Chondrocyte (in vitro differentiated cells): ENCODE measurements at places on chromosomes 4 and X.

DNA sequence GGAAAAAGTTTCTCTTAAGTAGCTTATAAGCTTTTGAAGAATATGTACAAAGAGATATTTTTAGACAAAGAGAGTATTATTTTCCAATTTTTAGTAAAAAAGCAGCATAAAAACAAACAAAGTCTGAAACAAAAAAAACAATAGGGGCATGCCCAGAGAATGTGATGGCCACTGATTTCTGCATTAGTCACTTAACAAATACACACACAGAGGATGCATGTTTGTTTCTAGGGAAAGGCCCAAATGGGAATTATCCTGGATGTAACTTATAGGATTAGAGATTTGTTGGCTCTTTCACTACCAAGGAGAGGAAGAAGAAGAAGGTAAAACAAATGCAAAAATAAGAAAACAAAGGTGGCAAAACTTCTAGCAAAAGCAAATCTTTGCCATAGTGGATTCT is 95.9 kb upstream of the SCOC start:
- no peak for DNase-seq

GRCh38 chrX:125681058-125681457 is 361.4 kb downstream of the TEX13C start:
- no peak for DNase-seq

- no peak for DNase-seq
These were observed 13.9 kb downstream of the HCCS start for GRCh38 chrX:11125060-11125459.

DNA sequence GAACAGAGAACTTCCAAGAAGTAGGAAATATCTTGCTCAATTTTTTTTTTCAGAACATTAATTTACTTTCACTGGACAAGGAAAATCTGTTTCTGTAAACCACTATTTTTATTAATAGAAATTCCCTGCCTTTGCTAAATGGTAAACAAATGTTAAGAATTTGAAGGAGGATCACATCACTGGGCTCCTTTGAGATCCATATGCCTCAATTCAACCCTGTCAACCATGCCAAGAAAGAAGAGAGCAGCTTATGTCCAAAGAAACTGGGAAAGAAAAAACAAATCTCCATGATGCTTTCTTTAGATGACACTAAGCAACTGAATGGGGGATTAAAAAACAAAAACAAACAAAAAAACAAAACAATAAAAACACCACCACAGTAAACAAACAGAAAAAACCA is 47.7 kb downstream of the LNX1 start:
- no peak for DNase-seq

DNA sequence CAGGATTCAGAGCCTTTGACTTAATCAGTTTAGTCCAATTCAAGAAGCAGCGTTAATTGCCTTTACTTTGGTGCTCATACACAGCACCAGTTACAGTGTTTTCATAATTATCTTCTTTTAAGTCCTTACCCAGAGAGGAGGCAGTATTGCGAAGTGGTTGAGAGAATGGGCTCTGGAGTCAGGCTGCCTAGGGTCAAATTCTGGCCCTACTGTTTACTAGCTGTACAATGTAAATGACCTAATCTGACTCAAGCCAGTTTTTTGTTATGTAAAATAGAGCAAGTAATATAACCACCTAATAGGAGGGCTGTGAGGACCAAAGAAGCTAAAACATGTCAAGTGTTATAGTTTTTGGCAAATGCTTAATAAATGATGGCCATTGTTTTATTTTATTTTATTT is 27.6 kb downstream of the WDR44 start:
- DNase-seq: no peak

GRCh38 chr4:13642170-13642950 is 14.8 kb upstream of the BOD1L1 start:
- no peak for DNase-seq

- peak; percentile 49 for DNase-seq
These were observed 48.9 kb upstream of the PPP2R3B start for GRCh38 chrX:435536-436122.

DNA sequence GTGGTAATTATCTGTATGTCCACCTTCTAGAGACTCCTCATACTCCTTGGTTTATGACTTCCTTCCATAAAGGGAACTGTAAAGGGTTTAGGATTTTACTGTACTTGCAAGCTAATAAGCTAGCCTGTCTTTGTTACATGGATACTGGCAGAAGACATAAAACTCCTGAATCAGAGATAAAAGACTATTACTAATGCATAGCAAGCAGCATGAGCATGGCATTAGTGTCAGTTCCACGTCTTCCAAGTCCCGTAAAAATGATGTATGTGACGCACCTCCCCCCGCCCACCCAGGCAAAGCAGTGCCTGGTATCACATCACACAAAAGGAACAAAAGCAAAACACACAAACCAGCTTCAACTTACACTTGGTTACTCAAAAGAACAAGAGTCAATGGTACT is 71.0 kb downstream of the SLC10A6 start:
- DNase-seq: no peak

- DNase-seq: no peak
These were observed 48.9 kb upstream of the MTNR1A start for GRCh38 chr4:186604124-186604807.

- no peak for DNase-seq
These were observed 39.9 kb downstream of the TXLNG start for GRCh38 chrX:16826207-16826606.

DNA sequence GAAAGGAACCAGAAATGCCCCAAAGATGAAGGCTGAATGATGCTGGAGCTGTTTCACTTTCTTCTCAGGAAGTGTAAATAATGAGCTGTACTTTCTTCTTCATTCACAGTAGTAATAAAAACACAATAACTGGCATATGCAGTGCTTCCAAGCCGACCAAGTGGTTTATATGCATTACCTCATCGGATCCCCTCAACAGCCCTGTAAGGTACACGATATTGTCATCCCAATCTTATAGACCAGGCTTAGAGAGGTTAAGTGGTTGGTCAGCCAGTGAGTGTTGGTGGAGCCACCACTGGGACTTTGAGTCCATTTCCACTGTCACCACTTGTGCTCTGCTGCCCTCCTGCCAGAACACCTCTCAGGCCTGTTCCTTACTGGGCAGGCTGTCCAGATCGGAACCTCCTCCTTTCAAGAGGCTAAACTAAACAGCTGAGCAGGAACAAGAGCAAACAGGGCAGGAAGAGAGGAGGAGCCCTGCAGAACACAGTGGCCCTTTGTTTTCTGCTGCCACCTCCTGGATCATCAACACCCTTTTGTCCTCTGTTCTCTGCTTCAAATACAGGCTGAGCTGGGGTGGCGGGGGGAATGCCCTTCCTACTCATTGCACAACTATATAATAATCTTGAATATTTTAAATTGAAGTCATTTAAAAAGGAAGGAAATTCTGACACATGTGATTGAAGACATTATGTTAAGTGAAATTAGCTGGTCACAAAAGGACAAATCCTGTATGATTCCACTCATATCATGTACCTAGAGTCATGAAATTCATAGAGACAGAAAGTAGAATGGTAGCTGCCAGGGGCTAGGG is 112.5 kb upstream of the ATP6AP2 start:
- no peak for DNase-seq

- no peak for DNase-seq
These were observed 132.7 kb upstream of the MAP3K15 start for GRCh38 chrX:19647731-19648588.

GRCh38 chrX:35890699-35891098 is 28.8 kb upstream of the CFAP47 start:
- DNase-seq: no peak

DNA sequence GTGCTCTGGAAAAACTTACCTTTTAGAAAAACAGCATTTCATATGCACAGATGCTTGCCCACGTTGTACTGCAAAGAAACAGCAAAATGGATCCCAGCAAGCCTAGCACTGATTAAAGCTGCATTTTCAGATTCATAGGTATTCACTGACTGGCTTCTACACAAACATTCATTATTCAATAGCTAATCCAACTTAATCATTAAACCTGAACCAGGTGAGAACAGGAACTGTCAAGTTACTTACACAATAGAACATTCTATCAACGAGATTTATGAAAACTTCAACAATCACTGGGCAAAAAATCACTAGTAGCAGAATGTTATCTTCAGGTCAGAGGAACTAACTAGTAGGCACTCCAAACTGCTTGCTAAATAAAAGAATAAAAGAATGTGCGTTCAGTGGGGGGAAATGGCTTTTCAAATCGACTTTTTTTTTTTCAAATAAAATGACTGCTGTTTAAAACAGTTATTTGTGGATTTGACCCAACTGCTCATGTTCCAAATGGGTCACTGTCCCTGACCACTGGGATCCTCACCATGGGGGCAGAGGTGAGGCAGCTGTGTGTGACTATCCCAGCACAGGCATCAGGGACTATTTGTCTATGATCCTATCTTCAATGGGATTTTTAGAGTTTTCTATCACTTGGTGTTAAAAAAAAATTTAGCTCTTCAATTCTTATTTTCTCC is 42.3 kb downstream of the STX18 start:
- no peak for DNase-seq

DNA sequence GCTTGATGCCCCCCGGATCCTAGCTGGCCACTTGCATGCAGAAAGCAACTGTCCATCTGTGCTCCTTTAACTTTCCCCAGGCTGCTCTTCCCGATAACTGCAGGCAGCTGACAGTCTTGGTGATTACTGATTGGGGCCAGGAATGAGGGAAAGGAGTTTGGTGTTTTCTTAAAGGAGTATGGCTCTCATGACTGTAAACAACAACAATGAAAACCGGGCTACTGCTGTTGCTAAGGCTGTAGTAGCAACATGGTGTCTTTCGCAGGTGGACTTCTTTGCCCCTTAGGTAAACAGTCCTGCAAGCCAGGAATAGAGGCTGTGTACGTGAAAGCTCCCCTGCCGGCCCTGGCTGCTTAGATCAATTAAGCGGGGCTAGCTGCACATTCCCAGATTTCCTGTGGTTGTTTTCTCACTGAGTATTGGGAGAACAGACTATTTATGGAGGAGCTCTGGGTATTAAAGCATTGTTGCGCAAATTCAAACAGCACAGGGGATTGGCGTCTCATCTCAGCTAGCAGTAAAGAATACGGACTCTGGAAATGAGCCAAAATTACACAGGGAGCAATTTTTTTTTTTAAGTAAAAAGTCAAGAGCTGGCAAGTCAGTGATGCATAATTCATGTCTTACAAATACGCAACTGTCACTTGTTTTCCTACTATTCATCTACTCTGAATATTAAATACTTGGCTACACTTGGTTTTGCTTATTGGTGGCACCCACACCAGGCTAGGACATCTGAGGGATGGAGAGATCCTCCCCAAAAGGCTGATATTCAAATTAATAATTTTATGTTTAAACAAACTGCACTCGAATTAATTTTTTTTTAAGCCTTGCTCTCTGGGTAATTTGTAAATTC is 61.6 kb upstream of the NAP1L5 start:
- no peak for DNase-seq

DNA sequence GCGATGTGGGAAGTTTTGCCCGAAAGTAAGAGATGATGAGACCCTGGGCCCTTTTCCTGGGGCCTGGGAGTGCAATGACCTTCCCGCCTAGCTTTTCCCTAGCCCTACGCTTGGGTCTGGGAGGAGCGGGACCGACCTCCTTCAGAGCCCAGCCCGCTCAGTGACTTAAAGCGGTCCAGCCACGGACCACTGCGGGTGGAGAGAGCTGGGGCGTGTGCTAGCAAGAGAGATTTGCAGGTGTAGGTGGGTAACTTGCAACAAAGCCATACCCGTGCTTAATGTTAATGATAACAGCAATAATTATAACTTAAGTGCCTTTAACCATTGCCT is 503 bp upstream of the PDE5A start:
- no peak for DNase-seq

- DNase-seq: no peak
These were observed 587.2 kb upstream of the KLHL4 start for GRCh38 chrX:86930419-86930818.

- no peak for DNase-seq
These were observed 44.5 kb downstream of the TRIM2 start for GRCh38 chr4:153248641-153249198.

DNA sequence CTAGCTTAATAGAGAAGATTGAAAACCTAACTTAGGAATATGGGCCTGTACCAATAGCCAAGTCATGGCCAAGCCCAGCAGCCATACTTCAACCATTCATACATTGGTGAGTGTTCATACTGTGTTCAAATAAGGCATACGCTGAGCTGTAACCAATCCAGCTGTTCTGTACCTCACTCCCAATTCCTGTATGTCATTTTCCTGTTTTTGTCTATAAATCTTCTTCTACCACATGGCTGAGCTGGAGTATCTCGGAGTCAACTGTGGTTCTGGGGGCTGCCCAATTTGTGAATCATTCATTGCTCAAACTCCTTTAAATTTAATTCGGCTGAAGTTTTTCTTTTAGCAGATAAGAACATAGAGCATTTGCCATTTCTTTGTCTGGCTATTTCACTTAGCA is 195.3 kb upstream of the ANKRD50 start:
- no peak for DNase-seq

GRCh38 chrX:112190646-112191045 is 108.1 kb upstream of the TRPC5 start:
- no peak for DNase-seq
